Stimulated activated CD8-positive, alpha-beta memory T cell treated with anti-CD3 and anti-CD28 coated beads, Interleukin-2, amount 100 ng/mL, for 1 hour (primary cell): ENCODE measurements at places on chromosomes 7 and 10.

GRCh38 chr7:92698237-92698841, 108.1 kb upstream of the FAM133B start:
- no peak for DNase-seq

DNA sequence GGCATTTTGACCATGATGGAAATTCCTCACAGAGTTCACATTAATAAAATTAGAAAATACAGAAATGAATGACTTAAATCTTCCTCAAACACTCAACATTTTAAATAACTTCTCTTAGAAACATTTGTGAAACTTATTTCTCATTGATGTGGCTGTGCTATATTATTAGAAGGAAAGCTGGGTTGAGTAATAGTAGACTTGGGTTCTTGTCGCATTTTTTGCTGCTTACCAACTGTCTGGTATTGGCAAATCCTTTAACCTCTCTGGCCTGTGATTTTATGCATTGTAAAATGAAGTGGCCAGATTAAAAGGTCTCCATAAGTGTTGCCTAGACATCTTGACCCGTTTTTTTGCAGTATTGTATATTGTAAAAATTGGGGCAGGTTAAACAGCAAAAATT, 66.5 kb downstream of the VPS50 start:
- no peak for DNase-seq

DNA sequence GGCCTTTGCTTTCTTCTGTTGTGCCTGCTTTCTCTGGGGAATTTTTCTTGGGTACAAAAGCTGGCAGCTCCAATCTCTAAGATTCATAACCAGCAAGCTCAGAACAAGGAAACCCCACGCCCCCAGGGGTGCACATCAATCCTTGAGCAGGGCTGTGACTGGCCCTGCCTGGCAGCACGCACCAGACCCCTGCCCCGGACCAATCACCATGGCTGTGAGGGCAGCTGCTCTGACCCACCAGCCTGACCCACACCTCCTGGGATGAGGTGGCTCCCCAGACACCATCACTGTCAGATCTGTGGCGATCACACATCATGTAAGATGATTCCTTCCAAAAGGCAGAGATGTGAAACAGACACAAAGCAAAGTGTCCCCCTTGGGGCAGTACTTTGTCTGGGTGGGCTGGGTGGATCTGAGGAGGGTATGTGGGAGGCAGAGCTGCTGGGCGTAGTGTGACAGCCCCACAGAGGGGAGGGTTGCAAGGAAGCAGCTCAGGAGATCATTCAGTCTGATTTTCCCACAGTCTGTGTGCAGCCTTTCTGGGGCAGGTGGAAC, 175.5 kb upstream of the SHH start:
- no peak for DNase-seq

DNA sequence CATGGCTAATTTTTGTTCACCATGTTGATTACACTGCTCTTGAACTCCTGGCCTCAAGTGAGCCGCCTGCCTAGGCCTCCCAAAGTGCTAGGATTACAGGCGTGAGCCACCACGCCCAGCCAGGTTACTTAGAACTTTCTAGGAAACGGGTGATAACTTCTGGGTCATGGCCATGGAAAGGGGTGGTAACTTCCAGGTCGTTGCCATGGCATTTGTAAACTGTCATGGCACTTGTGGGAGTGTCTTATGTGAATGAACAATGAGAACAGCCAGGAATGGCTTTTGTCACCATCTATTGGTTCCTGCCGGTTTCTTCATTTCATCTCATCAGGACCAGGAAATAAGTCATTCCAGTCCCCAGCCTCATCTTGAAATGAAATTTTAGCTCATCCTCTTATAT, 120.9 kb downstream of the SLC16A9 start:
- DNase-seq, result no peak
